ENCODE measurements at places on chromosomes 6 and 20.
A peak's percentile ranks its signal among the peaks of the same experiment; 100 is the strongest.

- no peak for DNase-seq
Measured at GRCh38 chr6:38528196-38528965, 111.3 kb downstream of the BTBD9 start.

GRCh38 chr20:23510000-23510590, 19.2 kb downstream of the CST8 start:
- DNase-seq, result no peak

GRCh38 chr20:47886454-47887041, 101.3 kb upstream of the SULF2 start:
- no peak for DNase-seq

DNA sequence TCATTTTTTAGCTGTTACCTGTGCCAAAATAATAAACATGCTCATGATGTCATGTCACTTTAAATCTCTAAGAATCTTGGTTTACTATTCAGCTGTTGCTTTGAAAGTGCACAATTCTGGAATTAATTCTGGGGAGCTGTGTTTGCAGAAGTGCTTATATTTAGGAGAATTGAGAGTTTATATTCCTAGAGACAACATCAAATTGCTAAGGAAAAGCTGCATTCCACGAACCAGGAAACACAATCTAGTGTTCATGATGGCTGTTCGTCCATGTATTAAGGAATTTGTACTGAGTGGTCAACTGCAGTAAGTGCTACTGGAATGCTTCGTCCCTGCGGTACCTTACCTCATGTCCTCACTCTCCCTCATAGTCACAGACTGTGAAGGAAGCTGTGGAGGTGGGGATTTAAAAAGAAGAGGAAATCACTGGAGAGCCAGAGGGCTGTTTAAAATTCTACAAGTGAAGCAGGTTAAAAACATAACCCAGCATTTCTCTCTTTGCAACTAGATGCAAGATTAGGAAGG, 161.0 kb downstream of the TRMT11 start:
- DNase-seq, result no peak

- DNase-seq, result peak; percentile 48
Measured at GRCh38 chr6:92124200-92124651, 1295.1 kb downstream of the EPHA7 start.

DNA sequence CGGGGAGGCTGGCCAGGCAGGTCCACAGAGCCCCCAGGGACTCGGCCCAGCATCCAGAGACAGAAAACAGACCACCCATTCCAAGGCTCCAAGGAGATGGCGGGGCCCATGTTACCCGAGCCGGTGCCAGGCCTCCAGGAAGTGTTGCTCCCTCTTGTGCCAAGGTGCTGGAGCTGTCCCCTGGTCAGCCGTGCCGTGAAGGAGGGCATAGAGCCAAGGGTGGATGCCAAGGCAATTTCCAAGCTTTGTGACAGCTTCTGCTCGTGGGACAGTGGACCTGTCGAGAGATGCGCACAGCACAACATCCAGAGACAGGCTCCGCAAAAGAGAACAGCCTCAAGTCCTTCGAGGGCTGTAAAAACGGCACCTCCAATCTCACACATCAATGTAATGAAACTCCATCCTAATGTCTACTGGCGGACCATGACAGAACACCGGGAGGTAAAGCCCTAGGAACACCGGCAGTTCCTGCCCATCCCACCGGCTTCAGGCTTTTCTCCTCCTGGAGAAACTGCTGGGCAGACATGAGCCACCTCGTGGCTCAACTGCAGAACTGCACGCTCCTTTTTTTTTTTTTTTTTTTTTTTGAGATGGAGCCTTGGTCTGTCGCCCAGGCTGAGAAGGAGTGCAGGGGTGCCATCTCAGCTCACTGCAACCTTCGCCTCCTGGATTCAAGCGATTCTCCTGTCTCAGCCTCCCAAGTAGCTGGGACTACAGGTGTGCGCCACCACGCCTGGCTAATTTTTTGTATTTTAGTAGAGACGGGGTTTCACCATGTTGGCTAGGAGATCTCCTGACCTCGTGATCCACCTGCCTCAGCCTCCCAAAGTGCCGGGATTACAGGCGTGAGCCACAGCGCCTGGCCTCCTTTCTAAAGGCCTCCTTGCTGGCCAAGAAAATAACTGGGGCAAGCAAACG, 30.9 kb upstream of the AVP start:
- peak; percentile 57 for DNase-seq

All from fibroblast of skin of back (primary cell).